ENCODE measurements at places on chromosomes 16 and 17. TPM values are rescaled to one million over a fixed set of nuclear protein-coding genes. Genes with fewer than 3 reads are reported as not detected.
A peak's percentile ranks its signal among the peaks of the same experiment; 100 is the strongest.

DNA sequence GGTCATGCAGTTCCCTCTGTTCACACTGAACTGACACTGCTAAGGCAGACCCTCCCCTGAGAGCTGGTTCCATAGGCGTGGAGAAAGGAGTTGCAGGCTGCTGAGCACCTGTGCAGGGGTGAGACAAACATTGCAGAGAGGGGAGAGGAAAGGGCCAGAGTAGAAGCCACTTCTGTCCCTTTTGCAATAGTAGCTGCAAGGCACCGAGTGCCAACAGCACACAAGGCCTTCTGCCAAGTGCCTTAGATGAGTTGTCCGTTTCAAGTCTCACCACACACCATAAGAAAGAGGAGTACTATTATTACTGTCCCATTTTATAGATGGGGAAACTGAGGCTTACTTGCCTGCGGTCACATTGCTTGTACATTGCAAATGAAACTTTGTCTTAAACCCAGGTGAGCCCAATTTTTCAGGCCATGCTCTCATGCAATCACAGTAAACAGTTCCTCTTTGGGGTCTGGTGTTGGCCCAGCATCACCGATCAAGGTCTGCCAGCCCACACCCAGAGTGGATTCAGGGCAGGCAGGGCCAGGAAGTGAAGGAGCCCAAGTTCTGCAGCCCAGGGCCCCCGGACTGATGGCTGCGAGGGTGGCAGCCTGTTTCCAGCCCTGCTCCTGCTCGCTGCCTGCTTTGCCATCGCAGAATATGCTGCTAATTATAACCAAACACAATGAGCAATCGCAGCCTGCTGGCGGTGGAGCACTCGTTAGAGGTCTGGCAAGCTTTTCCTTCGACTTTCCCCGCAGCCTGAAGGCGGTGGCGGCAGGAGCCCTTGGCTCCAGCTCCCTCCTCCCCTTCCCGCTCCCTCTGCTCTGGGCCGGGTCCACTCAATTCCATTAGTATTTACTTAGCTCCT is 36.8 kb upstream of the DYNLL2 start:
- H3K27me3 ChIP-seq: no peaks in the 10 kb centered on the region
- DNase-seq: peak; percentile 63
- H3K36me3 ChIP-seq: no peaks in the 10 kb centered on the region
- H3K4me1 ChIP-seq: peaks cover 6% of the 10 kb centered on the region
- peak overlapping the region; percentile 45 for H3K27ac ChIP-seq

DNA sequence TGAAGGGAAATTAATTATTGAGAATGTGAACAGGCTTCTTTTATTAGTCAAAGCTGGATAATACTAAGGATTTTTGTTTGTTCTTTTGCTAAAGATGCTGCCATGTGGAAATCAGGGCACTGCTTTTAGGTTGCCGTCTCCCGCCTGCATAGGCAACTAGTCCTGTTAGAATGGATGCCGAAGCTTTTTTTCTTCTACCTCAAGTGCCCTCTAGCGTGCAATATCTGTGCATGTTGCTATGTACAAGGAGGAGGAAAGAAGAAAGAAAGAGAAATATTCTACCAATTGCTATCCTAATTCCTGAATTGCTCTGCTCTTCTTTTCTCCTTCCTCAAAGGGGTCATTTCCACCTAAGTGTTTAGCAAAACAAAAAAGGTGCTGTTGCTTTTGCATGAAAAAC is 5.2 kb upstream of the CDH8 start:
- no peaks in the 10 kb centered on the region for H3K36me3 ChIP-seq
- H3K4me3 ChIP-seq: no peak overlapping the region
- no peak overlapping the region for H3K27ac ChIP-seq
- peaks cover 25% of the 10 kb centered on the region for H3K4me1 ChIP-seq

- no peak overlapping the region for H3K4me3 ChIP-seq
- H3K4me1 ChIP-seq: peaks cover 11% of the 10 kb centered on the region
- H3K27me3 ChIP-seq: no peaks in the 10 kb centered on the region
- H3K36me3 ChIP-seq: no peaks in the 10 kb centered on the region
- no peak overlapping the region for H3K27ac ChIP-seq
Observed at GRCh38 chr16:58098207-58099096, 30.7 kb downstream of the CFAP20 start.

- H3K36me3 ChIP-seq: no peaks in the 10 kb centered on the region
- H3K4me1 ChIP-seq: peaks cover 12% of the 10 kb centered on the region
- H3K27ac ChIP-seq: no peak overlapping the region
- DNase-seq: no peak
Observed at GRCh38 chr16:56225017-56225742, 33.9 kb downstream of the GNAO1 start.

DNA sequence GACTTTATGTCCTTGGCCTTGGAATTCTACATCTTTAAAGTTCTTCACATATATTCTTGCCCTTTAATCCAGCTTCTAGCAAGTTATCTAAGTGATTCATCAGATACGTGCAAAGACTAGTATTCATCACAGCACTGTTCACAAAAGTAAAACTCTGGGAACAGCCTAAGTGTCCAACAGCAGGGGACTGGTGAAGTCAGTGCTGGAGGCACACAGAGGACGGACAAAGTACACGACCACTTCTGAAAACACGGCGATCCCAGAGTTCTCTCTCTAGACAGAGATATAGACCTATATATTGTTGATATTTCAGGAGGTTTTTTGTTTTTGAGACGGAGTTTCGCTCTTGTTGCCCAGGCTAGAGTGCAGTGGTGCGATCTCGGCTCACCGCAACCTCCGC is 12.8 kb downstream of the CTRB1 start:
- H3K36me3 ChIP-seq: peaks cover 30% of the 10 kb centered on the region
- no peaks in the 10 kb centered on the region for H3K4me1 ChIP-seq
- H3K27me3 ChIP-seq: no peaks in the 10 kb centered on the region
- peak overlapping the region; percentile 36 for H3K27ac ChIP-seq

The SEPTIN12 gene
- not detected for total RNA-seq

The ALDH3A1 gene
- total RNA-seq: 0.17 TPM

The IGSF6 gene
- not detected for total RNA-seq
